ENCODE measurements at places on chromosomes 1 and 21.

- H3K27ac ChIP-seq = no peak overlapping the region
- no peaks in the 10 kb centered on the region for H3K36me3 ChIP-seq
- no peak for DNase-seq
Measured at GRCh38 chr1:64062941-64063581, 140.4 kb upstream of the UBE2U start.

DNA sequence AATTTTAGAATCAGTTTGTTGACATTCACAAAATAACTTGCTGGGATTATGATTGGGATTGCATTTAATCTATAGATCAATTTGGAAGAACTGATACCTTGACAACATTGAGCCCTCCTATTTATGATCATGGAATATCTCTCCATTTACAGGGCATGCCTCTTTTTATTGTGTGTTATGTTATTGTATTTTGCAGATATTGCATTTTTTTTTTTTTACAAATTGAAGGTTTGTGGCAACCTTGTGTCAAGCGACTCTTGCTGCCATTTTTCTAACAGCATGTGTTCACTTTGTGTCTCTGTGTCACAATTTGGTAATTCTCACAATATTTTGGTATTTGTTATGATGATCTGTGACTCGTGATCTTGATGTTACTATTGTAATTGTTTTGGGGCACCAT lies 46.3 kb downstream of the EDARADD start:
- no peaks in the 10 kb centered on the region for H3K4me1 ChIP-seq
- no peaks in the 10 kb centered on the region for H3K36me3 ChIP-seq
- H3K4me3 ChIP-seq = no peak overlapping the region
- DNase-seq = no peak
- no peak overlapping the region for H3K27ac ChIP-seq
- no peaks in the 10 kb centered on the region for H3K27me3 ChIP-seq

- H3K27ac ChIP-seq = no peak overlapping the region
- DNase-seq = no peak
- H3K4me3 ChIP-seq = no peak overlapping the region
- no peaks in the 10 kb centered on the region for H3K4me1 ChIP-seq
- H3K36me3 ChIP-seq = no peaks in the 10 kb centered on the region
- peaks cover 4% of the 10 kb centered on the region for H3K27me3 ChIP-seq
Measured at GRCh38 chr1:220655961-220656740, 34.0 kb upstream of the C1orf115 start.

DNA sequence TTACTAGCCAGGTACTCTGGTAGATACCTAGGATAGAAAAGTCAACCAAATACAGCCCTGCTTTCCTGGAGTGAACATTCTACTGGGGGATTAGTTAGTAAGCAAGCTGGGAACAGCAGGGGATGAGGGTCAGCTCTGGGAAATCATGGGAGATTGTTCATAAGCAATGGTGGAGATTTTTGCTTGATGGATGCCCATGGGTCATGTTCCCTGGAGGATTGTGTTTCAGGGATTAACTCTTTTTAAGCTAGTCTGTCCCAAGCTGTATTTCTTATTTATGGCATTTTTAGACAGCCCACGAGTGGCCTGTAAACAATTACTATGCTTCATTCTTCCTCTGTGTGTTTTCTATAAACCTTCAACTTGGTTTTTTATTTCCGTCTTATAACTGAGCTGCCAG lies 18.9 kb downstream of the CACHD1 start:
- DNase-seq = no peak
- H3K4me3 ChIP-seq = no peak overlapping the region
- H3K4me1 ChIP-seq = no peaks in the 10 kb centered on the region
- peaks cover 3% of the 10 kb centered on the region for H3K27me3 ChIP-seq
- H3K27ac ChIP-seq = no peak overlapping the region

DNA sequence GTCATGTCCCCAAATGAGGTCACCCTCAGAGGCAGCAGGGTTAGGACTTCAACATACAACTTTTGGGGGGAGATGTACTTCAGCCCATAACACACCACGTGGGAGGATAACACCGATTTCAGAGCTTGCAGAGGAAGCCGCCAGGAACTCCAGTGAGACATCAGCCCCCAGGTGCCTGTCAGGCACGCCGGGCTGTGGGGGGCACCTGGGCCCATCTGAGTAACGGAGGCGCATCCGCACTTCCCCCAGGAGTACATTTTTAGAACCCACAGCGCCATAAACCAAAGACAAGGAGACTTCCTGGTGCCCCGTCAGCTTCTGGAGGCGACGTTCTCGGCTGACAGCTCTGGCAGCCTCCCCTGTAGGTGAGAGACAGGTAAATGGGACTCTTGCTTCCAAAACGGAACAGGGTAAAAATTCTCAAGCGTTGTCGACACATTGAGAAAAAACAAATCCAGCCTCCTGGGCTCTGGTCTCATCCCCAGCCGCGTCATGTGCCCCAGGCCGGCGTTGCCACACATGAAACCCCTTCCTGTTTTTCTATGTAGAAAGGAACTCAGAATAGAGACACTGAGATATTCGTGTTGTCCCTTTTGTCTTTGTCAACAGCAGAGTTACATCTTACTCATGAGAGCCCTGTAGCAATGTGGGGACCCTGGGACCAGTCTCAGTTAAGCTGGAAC lies 93.3 kb downstream of the PDE9A start:
- no peaks in the 10 kb centered on the region for H3K27me3 ChIP-seq
- no peaks in the 10 kb centered on the region for H3K36me3 ChIP-seq
- H3K27ac ChIP-seq = peak overlapping the region; percentile 77
- DNase-seq = peak; percentile 72

DNA sequence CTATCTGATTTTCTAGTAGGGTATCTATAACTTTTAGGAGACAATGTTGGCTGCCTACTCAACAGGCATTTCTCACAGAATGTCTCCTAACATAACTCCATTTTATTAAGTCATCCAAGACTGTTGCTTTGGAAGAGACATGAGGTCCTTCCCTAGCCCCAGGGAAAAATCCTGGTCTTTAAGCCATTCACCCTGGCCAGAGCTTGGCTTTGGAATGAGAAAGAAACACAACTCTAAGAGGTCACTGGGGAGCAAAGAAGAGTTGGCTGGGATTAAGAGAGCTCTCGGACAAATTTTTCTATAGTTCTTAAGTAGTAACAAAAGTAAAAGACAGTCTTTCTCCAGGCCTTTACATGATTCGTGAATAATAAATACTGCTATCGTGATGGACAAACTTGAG lies 57.9 kb downstream of the PCNX2 start:
- no peak overlapping the region for H3K4me3 ChIP-seq
- no peaks in the 10 kb centered on the region for H3K27me3 ChIP-seq
- H3K36me3 ChIP-seq = peaks cover 12% of the 10 kb centered on the region
- DNase-seq = no peak

DNA sequence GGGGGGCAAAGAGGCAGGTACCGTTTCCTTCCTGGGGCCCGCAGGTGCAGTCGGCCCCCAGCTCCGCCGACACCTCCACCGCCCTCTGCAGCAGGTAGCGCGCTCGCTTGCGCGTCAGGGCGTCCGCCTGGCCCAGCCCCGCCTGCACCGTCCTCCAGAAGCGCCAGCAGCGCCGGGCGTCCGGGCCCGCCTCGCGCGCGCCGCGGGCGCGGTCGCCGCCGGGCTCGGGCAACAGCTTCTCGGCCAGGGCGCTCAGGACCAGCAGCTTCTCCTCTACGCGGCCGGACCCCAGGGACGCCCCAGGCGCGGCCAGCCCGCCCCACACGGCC lies 863 bp downstream of the TARBP1 start:
- peaks cover 11% of the 10 kb centered on the region for H3K4me1 ChIP-seq
- peak overlapping the region; percentile 63 for H3K27ac ChIP-seq

DNA sequence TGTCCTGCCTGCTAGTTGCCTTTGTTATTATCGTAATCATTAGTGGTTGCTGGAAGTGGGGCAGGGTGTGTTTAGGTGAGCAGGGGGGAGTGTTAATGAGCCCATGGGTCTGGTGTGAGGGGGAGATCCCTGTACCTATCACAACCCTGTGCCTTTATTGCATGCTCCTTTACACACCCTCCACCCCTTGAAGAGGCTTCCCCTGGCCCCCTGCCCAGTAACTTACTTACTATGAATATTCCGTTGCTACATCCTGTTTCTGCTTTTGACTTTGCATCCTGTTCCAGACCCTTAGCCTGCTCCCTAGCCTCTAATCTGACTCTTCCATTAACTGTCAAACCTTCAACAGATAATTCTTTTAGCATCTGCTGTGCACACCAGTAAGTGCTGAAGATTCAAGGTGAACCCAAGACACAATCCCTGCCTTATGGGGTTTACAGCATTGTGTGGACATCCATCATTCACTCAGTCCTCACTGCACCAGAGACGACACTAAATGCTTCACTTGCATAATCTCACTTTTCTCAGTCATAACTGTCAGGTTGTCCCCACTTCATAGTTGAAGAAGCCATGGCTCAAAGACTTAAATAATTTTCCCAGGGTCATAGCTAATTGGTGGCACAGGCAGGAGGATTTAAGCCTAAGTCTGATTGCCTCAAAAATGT lies 47.9 kb downstream of the CDC7 start:
- peak overlapping the region; percentile 54 for H3K4me3 ChIP-seq
- no peaks in the 10 kb centered on the region for H3K36me3 ChIP-seq
- H3K4me1 ChIP-seq = peaks cover 46% of the 10 kb centered on the region
- peak; percentile 68 for DNase-seq

DNA sequence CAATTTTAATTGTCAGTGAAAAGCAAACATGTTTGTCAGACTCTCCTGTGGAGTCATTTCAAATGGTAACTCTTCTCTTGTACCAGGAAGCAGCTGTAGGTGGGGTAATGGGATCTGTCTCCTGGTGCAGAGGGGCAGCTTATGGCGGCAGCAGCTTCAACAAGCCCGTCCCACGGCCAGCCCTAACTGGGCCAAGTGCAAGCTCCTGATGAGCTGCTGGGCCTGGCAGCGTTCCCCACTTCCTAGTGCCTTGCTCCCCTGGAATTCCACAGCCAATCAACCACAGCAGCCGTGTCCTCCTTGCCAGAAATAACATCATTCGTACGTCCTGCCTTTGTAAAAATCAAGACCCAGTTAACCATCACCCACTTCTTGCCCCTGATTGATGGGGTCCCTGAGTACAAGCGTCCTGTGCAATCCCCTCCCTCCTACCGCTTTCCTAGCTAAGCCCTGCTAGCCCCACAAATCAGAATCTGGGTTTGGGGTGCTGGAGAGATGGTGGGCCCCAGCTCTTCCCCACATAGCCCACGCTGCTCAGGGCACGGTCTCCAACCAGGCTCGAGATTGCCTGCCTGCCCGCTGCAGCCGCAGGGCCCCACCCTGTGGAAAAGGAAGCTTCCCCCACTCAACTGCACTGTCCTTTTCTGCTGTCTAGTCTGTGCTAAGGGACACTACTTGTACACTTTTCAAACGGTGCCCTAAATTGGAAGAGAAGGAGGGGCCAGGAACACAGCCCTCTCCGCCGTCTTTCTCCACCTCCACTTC lies 61.2 kb downstream of the TOR1AIP2 start:
- no peak for DNase-seq
- H3K36me3 ChIP-seq = no peaks in the 10 kb centered on the region
- no peaks in the 10 kb centered on the region for H3K27me3 ChIP-seq
- H3K4me1 ChIP-seq = peaks cover 17% of the 10 kb centered on the region

- no peaks in the 10 kb centered on the region for H3K27me3 ChIP-seq
- H3K27ac ChIP-seq = no peak overlapping the region
- no peaks in the 10 kb centered on the region for H3K36me3 ChIP-seq
- DNase-seq = no peak
- no peaks in the 10 kb centered on the region for H3K4me1 ChIP-seq
Measured at GRCh38 chr21:23524685-23525084, 2082.6 kb downstream of the MRPL39 start.

DNA sequence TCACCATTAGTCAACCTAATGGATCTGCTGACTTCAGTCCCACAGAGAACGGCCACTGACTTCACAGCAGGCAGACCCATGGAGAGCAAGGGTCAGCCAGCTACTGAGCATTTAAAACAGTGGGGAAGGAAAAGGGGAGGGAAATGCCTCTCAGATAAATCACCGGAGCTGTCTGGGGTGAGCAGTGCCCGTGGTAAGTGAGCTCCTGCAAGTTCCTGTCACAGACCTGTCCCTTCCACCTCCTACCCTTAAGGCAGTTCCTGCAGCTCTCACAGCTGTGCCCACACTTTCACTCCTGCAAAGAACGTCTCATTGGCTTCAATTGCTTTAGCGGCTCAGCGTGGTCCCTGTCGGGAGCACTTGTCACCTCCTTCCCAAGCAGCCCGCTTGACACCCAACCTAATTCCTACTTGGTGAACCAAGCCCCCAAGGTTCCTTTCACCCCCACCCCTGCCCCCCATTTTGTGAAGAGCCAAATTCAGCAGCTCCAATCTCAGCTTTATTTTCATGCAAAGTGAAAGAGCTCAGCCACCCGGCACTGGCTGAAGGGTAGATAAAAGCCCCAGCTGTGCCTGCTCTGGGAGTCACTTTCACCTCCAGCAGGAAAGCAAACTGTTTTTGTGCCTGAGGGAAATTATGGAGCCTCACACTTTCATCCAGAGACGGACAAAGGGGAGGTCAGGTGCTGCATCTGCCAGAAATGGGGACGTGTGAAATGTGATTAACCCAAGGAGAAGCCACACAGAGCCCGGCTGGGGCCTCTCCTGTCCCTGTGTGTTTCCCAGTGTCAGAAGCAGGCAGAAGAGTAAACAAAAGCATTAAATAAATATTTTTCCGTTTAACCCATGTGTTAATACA lies 306.2 kb downstream of the TTLL7 start:
- peak; percentile 51 for DNase-seq
- H3K4me1 ChIP-seq = no peaks in the 10 kb centered on the region
- H3K4me3 ChIP-seq = no peak overlapping the region
- H3K36me3 ChIP-seq = no peaks in the 10 kb centered on the region
- H3K27ac ChIP-seq = no peak overlapping the region
- no peaks in the 10 kb centered on the region for H3K27me3 ChIP-seq

DNA sequence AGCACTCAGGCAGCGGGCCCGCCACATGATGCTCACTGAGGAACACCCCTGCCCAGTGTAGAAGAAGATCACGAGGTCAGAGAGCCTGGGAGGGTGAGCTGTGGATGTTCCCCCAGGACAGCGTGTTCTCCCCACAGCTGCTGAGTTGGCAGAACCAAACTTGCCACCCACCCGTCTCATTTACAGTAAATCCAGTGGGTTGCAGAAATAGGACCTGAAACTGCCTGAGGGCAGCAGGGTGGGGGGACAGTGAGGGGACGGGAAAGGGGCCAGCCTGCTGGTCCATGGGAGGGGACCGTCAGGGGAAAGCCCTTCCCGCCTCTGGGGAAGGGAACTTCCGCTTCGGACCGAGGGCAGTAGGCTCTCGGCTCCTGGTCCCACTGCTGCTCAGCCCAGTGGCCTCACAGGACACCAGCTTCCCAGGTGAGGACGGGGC lies at the start of gene C1QB:
TSS of gene C1QB (plus strand) at position 356 of the 436 bp plus-strand sequence. CDS start 6,227 bp downstream, outside the sequence.
- no peaks in the 10 kb centered on the region for H3K36me3 ChIP-seq
- no peak within 1 kb of the TSS for H3K27ac ChIP-seq
- no peak within 1 kb of the TSS for H3K4me3 ChIP-seq
- no peaks in the 10 kb centered on the region for H3K27me3 ChIP-seq
- DNase-seq = no peak
